ENCODE measurements at places on chromosomes 1 and 21.

- no peak for DNase-seq
Measured at GRCh38 chr1:167566766-167567165, 13.2 kb upstream of the CREG1 start.

GRCh38 chr1:174269989-174270651, 110.8 kb downstream of the RABGAP1L start:
- DNase-seq, result no peak

DNA sequence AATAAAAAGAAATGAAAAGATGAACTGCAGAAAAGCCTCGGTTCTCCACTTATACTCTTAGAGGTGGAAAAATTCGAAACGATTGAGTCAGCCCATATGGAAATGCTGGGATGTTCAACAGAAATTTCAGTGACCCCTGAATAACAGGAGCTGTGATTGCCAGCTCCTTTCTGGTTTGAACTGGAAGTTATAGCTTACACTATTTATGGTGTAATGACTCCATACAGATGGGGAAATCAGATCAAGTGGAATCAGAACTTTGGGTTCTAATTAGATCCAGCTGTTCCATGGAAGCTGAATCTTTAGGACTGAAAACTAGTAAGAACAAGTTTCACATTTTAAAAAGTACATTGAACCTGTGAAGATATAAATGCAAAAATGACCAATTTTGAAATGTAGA, 569.3 kb upstream of the ZRANB2 start:
- DNase-seq, result no peak

DNA sequence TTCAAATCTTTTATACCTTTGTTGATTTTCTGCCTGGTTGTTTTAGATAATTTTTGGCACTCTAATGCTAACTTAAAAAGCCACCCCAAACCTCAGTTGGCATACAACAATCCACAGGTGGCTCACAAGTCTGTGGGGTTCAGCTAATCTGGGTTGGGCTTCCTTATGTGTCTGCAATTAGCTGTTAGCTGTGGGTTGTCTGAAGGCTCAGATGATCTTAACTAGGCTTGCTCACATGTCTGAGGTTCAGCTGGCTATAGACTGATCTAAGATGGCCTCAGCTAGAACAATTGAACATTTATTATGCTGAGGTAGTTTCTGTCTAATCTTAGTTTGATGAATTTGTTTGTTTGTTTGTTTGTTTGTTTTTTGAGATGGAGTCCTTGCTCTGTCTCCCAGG, 44.9 kb upstream of the ADAR start:
- DNase-seq, result no peak

GRCh38 chr21:46340998-46341397, 17.0 kb downstream of the PCNT start:
- no peak for DNase-seq

DNA sequence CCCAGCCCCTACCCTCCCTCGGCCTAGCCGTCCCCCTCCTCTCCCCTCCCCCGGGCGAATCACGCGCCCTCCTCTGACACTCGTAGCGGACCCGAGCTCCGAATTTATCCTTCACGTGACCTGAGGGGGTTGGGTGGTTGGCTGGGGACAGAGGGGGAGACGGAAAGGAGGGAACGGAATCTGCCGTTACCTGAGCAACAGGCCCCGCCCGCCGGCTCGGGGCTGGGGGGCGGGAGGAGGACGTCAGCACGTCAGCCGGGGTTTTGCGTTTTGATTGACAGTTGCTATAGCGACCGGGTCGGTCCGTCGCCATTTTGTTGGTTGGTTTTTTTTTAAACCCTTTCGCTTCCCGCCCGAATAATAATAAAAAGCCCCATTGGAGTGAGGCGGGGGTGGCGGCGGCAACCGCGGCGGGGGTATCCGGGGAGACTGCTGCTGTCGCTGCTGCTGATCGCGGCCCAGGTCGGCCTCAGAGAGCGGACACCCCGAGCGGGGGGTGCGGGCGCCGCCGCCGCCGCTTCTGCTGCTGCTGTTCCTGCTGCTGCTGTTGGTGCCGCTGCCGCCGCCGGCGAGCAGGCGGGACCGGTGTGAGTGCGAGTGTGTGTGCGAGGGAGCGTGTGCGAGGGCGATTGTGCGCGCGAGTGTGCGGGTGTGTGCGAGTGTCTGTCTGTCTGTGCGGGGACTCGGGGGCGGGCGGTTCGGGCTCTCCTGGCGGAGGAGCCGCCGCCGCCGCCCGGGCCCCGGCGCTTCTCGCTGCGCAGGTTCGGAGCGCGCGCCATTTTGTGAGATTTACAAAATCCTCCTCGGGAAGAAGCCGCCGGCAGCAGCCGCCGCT, at the start of gene DYRK1A:
TSS of gene DYRK1A (plus strand) at position 292 of the 835 bp plus-strand sequence. CDS start 53,602 bp downstream, outside the sequence.
- DNase-seq, result peak; percentile 99

DNA sequence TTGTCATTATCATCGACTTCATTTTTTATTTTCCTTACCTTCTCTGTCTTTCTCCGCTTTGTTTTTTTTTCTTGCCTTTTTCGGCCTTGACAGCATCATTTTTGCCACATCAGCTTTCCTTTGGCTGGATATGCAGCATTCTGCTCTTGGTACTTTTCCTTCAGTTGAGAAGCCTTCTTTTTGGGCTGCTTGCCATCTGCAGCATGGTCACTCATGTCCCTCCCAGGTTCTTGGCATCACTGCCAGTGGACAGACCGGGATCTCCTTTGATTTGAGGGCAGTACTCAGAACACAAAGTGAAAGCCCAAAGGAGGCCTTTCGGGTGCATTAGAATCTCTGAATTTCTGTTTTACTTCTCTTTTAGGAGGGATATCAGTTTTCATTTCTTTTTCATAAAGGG, 3.7 kb upstream of the PARP1 start:
- no peak for DNase-seq

DNA sequence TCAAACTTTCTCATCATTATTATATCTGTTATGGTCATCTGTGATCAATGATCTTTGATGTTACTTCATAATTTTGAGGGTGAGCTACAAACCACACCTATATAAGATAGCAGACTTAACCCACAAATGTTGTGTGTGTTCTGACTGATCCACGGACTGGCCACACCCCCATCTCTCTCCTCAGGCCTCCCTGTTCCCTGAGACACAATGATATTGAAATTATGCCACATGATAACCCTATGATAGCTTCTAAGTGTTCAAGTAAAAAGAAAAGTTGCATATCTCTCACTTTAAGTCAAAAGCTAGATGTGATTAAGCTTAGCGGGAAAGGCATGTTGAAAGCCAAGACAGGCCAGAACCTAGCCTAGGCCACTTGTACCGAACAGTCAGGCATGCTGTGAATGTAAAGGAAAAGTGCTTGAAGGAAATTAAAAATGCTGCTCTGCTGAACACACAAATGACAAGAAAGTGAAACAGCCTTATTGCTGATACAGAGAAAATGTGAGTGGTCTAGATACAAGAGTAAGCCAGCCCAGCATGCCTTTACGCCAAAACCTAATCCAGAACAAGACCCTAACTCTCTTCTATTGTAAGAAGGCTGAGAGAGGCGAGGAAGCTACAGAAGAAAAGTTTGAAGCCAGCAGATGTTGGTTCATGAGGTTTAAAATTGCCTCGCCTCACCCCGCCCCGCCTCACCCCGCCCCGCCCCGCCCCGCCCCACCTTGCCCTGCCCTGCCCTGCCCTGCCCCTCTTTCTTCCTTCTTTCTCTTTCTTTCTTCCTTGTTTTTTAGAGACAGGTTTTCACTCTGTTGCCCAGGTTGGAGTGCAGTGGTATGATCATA, 16.5 kb downstream of the CTSS start:
- no peak for DNase-seq

- DNase-seq, result no peak
Measured at GRCh38 chr21:37245151-37245550, 22.0 kb downstream of the VPS26C start.

GRCh38 chr1:201505503-201505890, 1.4 kb downstream of the CSRP1 start:
- no peak for DNase-seq

- DNase-seq, result no peak
Measured at GRCh38 chr1:183094351-183094750, 71.1 kb downstream of the LAMC1 start.

DNA sequence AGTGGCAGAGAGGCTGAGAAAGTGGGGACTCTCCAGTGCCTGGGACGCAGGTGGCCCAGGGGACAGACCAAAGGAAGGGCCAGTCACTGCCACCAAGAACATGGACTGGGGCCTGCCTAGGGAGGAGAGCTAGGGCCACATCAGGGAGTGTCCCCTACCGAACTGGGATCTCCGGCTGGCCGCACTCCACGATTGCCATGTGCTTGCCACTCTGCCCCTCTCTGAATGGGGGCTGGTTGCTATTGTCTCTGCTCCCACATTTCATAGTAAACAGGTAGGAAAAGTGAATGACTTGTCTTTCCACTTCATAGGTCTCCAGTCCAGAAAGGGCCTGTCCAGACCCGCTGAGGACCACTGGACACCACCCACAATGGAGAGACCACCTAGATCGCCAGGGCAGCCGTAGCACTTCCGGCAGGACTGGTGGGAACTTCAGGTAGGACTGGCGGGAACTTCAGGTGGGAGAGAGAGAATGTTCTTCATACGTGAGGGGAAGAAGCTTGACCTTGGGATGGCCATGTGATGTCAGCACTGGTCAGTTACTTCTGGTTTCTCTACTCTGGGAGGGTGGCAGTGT, 55.2 kb upstream of the PDE9A start:
- DNase-seq, result no peak

DNA sequence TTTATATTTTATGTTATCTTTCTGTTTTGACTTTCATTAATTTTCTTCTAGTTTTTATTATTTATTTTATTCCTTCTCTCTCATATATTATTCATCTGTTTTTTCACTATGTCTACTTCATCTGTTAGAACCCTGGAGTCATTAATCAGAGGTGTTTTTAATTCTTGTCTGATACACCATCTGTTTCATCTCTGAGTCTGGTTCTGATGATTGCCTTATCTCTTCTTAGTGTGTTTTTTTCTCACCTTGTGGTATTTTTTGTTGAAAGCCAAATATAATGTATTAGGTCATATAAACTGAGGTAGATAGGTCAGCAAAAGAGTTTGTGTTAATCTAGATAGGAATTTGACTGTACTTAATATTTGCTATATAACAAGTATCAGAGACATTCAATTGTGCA, 1005.7 kb upstream of the NCAM2 start:
- no peak for DNase-seq

DNA sequence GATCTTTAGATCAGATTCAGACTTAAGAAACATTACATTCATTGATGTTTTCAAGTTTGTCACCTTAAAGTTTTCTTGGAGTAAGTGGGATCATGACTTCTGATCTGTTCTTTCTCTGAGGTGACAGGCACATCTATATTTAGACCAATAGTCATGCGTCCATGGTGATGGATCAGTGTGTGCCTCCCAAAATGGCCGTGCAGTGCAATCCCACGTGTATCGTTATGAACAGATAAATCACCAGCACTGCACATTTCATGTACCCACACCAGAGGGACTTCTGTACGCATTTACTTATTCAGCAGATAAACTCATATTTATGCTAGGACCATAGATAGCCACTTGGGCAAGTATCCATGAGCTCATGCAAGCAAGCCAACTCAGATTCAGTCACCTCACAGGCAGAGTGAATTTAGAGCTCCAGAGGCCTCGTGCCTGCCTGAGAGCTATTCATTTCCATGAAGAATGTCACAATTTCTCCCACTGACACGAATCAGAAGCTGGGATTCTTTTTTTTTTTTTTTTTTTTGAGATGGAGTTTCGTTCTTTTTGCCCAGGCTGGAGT, 13.9 kb upstream of the WDR26 start:
- DNase-seq, result no peak

DNA sequence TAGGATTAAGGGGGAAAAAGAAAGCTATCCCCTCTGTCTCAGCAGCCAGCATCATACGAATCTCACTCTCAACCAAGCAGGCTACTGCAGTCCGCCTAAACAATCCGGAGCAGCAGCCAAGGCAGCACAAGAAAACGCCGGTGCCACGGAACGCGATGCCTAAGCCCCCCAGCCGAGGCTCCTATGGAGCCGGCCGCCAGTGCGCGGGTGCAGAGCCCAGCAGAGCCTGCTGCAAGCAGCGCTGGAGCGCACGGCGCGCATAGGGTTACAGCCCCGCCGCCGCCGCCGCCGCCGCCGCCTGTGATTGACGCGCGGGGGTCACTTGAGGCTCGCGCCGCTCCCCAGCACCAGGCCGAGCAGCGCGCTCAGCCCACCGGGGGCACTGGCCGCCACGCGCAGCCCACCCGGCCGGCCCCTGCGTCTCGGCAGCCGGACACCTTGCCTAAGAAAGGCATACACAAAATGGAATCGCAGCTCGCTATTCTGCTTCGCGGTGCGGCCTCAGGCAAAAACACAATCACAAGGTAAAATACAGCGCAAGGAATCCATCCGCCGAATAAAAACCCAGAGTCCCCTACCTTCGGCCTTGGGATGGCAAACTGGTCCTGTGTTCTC, 780 bp downstream of the HIVEP3 start:
- peak; percentile 52 for DNase-seq

DNA sequence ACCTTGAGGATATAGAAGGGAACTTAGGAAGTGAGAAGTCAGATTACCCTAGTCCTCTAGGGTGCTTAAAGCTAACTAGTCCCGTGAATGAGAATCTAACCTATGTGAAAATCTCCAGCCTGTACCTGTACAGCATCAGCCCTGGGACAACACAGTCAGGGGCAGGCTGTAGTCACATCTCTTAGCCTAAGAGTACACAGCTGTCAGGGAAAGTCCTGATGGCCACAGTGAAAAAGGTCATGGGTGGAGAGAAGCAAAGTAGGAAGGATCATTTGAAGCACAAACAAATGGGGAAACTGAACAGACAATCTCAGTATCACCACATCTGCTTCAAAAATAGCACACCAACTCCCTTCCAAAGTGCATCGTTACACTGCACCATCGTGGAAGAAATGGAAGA, 11.7 kb downstream of the CTSK start:
- DNase-seq, result no peak

- DNase-seq, result no peak
Measured at GRCh38 chr1:42164551-42165420, at the start of gene GUCA2A. GUCA2A (minus strand) TSS chr1:42164745; CDS start chr1:42164712, 33 bp downstream.

DNA sequence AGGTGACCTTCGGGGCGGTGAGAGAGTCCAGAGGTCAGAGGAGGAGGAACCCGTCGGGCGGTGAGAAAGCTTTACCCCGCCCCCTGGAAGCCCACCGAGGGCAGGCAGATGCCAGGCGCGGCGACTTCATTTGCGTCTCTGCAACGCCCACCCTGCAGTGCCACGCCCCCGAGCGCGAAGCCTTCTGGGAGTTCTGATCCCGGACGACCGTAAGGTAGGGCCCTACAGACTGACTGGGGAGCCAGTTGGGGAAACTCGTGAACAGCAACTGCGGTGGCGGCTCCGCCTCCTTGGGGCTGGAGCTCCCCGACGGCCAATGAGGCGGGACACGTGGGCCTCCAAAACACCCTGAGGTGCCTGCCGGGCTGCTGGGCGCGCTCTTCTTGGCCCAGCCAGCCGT, 46.0 kb upstream of the EDARADD start:
- DNase-seq, result no peak
